ENCODE measurements at places on chromosomes 6 and 20.

DNA sequence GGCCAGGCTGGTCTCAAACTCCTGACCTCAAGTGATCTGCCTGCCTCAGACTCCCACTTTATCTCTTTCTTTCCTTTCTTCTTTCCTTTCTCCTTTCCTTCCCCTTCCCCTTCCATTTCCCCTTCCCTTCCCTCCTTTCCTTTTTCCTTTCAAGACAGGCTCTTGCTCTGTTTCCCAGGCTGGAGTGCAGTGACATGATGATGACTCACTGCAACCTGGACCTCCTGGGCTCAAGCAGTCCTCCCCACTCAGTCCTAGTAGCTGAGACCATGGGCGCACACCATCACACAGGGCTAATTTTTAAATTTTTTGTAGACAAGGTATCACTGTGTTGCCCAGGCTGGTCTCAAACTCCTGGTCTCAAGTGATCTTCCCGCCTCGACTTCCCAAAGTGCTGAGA is 377.6 kb upstream of the ZFP64 start:
- DNase-seq: no peak

DNA sequence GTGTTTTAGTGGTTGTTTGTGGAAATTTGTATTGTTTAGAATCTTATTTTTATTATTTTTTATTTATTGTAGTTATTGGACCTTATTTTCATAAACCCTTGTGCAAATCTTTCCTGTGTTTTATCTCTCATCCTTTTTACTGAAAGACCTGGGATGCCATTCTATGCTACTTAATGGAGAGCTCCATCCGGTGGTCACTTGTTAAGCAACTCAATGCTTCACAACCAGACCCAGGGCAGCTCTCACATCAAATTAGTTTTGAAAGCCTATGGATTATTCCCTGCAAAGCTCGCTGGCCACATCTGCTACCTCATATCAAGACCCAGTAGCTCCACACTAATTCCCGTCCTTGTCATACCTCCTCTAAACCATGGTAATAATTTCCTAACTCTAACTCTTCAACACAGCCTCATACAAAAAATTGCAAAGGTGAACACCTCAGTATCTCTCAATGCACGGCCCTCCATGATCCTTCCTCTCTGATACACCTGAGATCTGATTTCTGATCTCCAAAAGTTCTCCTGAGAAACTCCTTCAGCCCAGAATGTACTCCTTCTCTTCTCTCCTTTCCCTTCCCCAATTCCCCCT is 296.6 kb upstream of the MANEA start:
- no peak for DNase-seq

DNA sequence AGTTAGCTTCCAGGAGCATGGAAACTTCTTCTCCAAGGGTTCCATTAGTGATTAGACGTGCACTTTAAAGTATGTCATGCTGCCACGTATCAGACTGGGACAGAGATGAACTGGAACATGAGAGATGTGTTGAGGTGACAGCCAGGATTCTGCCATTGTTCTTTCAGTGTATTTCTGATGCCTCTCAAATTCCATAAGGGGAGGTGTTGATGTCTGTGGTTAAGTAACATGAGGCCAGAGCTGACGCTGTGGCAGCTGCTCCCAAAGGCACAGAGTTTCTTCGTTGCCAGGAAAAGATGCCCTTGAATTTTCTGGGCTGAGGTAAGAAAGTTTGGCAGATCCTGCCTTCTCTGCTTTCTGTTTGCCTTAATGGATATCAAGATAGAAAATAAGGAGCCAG is 63.5 kb downstream of the TRMT6 start:
- no peak for DNase-seq

- no peak for DNase-seq
Measured at GRCh38 chr6:37209461-37210205, 39.7 kb downstream of the PIM1 start.

DNA sequence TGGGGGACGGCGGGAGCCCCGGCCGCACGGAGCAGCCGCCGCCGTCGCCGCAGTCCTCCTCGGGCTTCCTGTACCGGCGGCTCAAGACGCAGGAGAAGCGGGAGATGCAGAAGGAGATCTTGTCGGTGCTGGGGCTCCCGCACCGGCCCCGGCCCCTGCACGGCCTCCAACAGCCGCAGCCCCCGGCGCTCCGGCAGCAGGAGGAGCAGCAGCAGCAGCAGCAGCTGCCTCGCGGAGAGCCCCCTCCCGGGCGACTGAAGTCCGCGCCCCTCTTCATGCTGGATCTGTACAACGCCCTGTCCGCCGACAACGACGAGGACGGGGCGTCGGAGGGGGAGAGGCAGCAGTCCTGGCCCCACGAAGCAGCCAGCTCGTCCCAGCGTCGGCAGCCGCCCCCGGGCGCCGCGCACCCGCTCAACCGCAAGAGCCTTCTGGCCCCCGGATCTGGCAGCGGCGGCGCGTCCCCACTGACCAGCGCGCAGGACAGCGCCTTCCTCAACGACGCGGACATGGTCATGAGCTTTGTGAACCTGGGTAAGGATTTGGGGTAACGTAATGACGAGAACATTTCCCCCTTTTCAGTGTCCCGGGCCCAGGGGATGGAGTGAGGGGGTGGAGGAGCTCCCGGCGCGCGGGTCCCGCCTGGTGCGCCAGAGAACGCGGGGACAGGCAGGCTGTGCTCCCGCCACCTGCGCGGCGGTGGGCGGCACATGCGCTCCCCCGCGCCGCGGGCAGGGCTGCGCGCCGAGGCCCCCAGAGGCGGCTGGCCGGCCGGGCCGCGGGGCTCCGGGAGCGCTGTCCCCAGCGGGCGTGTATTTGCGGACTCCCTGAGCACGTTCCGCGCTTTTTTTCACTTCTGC is 1.4 kb downstream of the BMP6 start:
- DNase-seq: no peak

GRCh38 chr6:135158397-135158796 is 22.7 kb upstream of the MYB start:
- no peak for DNase-seq

DNA sequence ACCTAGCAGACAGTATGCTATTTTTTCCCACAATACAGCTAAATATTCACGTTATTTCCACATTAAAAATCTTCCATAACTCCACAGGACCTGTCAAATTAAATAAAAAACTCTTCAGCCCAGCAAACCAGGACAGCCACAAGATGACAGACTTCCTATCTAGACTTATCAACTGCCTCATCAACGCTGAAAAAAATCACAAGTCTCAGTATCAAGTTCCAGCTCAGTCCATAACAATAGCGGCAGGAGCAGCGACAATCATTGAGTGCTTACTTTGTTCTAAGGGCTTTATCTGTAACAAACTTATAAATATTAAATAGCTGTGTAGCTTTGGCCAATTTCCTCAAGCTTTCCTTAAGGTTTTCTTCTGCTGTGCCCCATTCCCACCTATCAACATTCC is 24.7 kb downstream of the RCAN2 start:
- no peak for DNase-seq

DNA sequence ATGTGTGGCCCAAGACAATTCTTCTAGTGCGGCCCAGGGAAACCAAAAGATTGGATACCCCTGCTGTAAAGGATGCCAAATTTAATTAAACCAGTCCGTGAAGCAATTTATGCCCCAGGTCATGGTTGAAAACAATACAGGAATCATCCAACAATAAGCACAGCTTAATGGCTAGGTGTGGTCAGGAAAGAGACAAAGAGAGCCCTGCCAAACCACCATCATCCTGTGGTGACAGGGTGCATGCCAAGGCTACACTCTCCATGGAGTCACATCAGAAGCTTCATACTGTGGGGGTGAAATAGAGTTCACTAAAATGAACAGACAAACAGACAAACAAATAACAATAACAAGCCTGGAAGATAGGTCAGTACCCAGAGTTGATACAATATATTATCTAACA is 62.7 kb downstream of the DZANK1 start:
- no peak for DNase-seq

- DNase-seq: no peak
Measured at GRCh38 chr20:1434571-1435336, 31.9 kb downstream of the NSFL1C start.

GRCh38 chr20:45098103-45098773 is 2.7 kb downstream of the KCNS1 start:
- DNase-seq: no peak

DNA sequence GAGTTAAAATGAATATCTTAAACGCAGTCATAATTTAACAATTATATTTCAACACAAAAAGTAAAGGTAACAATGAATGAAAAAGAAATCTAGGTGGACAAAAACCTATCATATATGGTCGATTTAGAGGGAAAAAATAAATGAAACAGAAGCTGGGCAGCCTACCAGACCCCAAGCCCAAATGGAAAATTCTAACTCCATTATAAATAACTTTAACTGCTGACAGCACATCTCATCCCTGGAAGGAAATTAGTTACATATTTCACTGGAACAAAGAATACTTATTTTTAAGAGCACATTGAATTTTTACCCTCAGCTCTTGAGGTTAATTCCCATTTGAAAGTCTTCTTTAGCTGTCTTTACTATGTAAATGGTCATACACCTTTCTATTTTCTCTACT is 39.1 kb downstream of the COL12A1 start:
- no peak for DNase-seq

DNA sequence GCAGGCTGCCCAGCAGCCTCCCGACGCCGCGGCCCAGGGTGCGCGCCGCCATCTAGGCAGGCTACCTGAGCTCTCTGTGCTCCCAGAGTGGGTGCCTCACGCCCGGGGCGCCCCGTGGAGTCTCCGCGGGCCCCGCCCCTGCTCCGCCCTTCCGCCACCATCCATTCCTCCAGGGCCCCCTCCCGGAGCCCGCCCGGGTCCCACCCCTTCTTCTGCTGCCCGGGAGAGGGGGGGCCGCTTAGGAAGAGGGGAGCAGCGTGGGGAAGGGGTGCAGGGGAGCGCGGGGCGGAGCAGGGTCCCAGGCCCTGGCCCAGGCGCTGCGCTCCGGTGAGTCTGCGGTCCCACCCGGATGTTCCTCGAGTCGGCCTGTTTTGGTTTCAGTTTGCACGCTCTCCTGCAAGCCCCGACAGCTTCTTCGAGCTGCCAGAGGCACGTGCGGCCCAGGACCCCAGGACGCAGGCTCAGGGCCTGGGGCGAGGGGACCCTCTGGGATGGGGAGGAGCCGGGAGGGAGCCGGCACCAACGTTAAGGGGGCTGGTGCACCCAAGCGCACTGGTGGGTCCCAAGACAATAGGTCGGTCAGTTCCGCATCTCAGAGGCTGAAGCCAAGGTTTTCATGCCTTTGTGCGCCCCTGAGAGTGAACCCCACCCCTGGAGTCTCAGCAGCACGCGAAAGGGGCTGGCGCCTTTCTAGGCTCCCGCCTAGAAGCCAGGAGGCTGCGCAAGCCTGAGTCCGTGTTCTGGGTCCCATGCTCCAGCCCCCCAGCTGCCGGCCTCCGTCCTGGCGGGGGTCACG is at the start of gene ACSS1:
TSS of gene ACSS1 (minus strand) at position 89 of the 796 bp plus-strand sequence. CDS start at position 52, 37 bp downstream.
- no peak for DNase-seq

- no peak for DNase-seq
Measured at GRCh38 chr6:82331031-82331773, 32.4 kb upstream of the TPBG start.

DNA sequence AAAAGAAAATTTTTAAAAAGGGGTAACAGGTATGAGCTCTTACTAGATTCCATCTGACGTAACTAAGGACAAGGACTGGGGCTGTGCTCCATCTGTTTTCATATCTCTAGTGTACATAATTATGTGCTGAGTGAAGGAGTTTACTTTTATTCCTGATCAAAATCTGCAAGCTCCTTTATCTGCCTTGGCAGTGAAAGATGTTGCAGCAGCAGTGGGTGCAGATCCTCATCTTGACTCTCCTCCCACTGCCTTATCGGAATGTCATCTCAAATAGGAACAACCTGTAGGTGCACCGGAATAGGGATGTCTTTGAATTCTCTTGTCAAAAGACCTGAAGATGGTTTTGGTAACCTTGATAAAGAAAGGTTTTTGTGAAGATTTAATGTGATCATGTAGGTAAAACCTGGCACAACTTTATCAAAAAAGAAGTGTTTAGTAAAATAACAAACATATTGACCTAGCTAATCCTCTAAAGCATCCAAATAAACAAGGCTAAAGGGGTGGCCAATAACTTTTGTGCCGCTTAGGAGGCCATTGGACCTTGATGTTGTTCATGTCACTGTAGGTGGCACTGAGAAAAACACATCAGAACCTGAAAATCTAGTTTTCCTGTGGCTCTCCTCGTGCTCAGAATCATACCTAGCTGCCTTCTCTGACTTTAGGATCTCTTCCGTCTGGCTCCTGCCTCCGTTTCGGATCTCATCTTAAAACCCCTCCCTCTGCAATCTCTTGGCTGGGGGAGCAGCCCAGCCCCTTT is 19.0 kb upstream of the SLC16A10 start:
- DNase-seq: no peak

DNA sequence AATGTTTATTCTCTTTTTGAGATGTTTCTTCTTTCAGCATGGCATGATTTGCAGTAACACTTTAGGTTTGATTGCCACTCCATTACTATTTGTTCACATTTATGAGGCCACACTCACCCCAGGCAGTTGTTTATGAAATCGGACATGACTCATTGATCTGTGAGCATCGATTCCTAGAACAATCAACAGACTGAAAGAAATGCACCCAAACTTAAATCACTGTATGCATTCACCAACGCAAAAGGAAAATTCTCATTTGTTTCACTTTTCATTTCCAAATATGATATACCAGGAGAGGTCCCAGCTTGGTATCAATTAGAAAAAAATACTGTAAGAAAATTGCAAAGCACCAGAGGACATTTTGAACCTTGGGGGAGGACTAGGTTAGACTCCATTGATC is 5.4 kb upstream of the GJA10 start:
- DNase-seq: no peak
